ENCODE measurements at places on chromosomes 4 and X.

DNA sequence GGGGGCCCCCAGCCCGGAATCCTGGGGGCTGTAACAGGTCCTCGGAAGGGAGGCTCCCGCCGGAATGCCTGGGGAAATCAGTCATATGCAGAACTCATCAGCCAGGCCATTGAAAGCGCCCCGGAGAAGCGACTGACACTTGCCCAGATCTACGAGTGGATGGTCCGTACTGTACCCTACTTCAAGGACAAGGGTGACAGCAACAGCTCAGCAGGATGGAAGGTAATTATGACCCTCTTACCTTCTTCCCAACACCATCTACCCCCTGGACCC is 1.0 kb downstream of the FOXO4 start:
- DNase-seq, result no peak

DNA sequence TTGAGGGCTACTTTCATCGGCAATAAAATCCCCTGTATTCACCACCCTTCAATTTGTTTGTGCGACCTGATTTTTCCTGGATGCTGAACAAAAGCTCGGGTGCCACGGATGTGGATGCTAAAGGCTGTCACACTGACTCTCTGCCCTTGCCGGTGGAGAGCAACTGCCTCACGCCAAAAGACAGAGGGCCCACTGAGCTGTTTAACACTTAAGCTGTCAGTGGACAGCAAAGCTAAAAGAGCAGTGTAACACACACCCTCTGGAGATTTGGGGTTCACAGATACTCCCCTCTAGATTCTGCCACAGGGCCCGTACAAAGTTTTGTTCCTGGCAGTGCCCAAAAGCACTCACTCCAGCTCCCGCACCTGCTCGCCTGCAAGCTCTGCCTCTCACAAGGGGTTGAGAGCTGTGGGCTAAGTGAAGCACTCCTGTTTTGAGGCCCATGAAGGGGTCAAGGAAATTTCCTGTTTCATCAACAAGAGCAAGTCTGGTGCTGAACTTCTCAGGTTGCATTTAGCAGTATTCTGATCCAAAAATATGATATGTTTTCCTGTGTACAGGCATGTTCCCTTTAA is 1571.9 kb downstream of the ADGRL3 start:
- peak; percentile 26 for DNase-seq

DNA sequence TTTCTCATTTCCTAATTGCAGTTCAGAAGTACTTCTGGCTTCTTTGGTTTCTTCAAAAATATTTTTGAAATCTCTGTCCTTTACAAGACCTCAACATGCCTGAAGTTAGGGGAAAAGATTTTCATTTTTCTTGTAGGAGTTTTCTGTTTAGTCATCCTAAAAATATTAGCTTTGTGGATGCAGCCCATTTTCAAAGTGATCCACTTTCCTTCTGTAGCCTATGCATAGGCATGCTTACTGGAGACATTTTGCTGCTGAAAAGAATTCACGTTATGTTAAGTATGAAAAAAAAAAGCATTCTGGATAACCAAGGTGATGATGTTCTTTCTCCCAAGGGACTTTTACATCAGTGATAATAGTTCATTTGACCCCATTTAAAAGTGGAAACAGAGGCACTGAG is 245.6 kb downstream of the THOC2 start:
- no peak for DNase-seq

DNA sequence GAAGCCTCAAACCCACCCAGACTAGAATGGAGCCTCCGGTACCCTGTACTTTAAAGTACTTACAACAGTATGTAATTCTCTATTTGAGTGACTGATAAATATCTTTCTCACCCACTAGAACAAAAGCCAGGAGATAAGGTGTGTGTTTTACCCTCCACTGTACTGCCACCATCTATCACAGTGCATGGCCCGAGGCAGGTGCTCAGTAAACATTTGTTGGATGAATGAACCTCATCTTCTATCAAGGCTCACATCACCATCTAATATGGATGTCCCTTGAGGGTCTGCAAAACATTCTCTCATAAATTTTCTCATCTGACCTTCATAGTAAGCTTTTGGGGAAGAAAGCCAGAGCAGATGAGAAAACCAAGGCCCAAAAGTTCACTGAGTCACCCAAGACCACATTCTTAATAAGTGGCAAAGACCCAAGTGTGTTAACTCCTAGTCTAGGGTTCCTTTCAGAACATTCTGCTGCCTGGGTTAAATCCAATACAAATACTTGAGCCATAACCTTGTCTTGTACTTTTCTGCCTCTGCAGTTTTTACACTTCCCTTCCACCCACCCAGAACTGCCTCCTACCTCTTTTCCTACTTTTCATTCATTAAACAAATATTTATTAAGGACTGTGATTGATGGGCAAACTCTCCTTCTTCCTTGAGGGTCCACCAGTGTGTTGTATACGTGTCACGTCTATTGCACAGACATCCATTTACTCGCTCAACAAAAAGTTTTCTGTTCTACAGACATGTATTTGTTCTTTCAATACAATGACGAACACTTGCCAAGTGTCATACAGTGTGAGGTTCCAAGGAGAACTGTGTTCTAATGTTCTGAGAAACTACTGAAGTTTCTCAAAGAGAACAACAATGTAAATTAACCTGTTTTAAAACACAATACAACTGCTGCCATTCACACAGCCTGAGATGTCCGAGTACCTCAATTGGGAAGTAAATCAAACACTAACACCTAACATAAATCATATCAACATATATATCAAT is 35.7 kb downstream of the APBB2 start:
- no peak for DNase-seq

DNA sequence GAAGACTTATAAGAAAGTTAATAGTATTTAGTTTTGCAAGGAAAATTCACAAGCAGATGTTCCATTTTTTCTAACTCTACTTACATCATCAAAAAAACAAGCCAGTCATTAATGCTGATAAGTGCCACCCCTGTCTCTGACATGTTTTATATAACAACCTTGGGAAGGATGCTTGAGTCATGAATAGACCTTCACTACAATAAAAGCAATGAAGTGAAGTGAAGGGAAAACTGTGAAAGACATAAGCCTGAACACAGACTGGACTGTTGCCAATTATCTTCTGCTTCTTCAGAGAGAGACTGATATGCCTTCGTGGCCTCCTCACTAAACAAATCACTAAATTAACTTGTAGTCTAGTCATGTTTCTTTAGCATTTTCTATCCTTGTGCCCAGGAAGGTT is 353.2 kb downstream of the PDHA2 start:
- DNase-seq, result no peak

- no peak for DNase-seq
These were observed 56.2 kb downstream of the SMIM20 start for GRCh38 chr4:25970226-25970675.
